GM12878 (cell line): ENCODE measurements at places on chromosomes 13 and 19.

DNA sequence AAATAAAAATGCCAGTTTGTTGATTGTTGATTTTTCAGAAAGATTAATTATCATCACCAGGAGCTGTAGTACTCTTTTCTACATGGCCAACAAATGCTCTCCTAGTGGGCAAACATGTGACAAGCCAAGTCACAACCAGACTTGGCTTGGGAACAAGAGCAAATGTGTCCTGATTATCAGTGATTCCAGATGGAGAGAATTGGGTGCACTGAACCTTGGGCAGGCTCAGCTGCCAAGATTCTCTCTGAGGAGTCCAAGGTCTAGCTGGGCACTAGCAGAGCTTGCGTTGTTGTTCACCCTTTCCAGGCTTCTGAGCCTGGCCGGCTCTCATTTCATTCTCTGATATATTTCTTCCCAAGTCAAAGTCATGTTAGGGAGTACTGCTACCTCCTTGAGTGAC lies 27.3 kb upstream of the GPI start:
- DNase-seq: no peak

GRCh38 chr19:54470991-54471782 lies 1.9 kb downstream of the CDC42EP5 start:
- DNase-seq: no peak

- DNase-seq: no peak
Observed at GRCh38 chr19:41484822-41485221, 41.9 kb downstream of the ERICH4 start.

GRCh38 chr13:75610466-75610865 lies 25.7 kb upstream of the LMO7 start:
- DNase-seq: no peak

GRCh38 chr19:22052644-22053013 lies 345 bp downstream of the ZNF257 start:
- no peak for DNase-seq

GRCh38 chr13:25018729-25019115 lies 77.2 kb upstream of the PABPC3 start:
- DNase-seq: no peak

- no peak for DNase-seq
Observed at GRCh38 chr13:113021811-113022210, 52.8 kb downstream of the MCF2L start.

DNA sequence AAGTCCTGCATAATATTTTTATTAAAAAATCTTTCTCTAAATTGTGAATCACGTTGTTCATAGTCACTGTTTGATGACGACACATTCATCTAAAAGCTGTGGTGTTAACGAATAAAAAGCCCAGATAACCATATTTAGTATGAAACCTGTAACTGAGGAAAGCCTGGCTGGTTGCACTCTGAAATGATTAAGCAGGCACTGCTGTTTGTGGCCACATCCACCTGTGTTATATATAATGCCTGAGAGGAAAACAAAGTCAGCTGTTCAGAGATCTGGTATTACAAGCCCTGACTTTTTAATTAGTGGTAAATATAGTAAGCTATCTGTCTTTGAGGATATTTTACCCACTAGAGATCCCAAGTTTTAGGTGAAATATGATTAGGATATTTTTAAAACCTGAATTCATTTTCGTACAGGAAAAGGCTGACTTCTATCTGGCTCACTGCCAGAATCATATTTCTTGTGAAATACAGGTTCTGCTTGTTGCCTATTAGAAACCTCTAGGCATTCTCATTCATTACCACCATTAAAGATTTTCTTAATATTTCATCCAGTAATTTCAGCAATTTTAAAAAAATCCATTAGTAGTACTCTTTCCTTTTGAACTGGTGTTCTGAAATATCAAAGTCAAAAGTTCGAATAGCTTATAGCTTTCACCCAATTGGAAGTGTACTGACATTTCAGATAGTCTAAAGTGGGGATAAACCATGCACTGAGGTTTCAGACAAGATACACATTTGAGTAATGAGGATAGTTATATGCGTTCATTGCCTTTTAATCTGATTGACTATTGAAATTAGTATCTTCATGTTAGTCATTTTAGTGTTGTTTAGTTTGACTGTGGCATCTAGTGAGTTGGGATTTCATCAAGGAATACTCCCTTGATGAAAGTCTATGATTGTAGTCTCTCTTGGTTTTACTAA lies 79.7 kb downstream of the LMO7 start:
- DNase-seq: peak; percentile 41

- DNase-seq: no peak
Observed at GRCh38 chr19:38624822-38625221, 5.8 kb downstream of the EIF3K start.

GRCh38 chr19:42658076-42658475 lies 63.4 kb upstream of the CEACAM8 start:
- no peak for DNase-seq

DNA sequence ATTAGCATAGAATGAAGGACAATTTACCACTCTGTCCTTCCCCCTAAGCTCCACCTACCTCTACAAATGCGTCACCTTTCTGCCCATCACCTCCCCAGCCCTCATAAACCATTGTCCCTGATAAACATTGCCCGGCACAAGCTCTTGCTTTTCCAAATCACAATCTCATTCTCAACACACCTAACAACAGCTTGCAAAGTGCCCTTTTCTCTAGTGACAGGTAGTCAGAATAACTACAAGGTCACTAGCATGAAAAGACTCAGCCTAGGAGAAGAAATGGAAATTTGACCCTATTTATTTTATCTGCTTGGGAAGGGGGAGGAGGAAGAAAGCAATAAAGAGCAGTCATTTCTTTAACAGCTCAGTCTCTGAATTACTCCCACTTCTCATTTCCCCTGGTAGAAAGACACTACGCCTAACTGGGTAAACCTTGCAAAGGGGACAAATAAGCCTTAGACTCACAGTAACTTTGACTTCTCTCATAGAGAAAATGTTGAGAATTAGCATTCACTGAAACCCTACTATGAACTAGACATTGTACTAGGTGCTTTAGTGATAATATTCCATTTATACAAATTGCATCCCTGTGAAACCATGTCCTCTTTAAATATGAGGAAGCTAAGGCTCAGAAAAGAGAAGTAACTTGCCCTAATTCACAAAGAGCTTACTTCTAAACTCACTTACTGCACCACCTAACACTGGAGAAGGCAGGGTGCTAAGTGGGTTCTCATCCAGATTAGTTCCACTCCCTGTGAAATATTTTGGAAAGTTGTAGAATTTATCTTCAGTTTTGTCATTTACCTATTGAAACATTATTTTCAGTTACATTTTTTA lies 116.2 kb upstream of the FNDC3A start:
- DNase-seq: no peak

GRCh38 chr19:8528500-8528899 lies 14.5 kb upstream of the ZNF414 start:
- no peak for DNase-seq

DNA sequence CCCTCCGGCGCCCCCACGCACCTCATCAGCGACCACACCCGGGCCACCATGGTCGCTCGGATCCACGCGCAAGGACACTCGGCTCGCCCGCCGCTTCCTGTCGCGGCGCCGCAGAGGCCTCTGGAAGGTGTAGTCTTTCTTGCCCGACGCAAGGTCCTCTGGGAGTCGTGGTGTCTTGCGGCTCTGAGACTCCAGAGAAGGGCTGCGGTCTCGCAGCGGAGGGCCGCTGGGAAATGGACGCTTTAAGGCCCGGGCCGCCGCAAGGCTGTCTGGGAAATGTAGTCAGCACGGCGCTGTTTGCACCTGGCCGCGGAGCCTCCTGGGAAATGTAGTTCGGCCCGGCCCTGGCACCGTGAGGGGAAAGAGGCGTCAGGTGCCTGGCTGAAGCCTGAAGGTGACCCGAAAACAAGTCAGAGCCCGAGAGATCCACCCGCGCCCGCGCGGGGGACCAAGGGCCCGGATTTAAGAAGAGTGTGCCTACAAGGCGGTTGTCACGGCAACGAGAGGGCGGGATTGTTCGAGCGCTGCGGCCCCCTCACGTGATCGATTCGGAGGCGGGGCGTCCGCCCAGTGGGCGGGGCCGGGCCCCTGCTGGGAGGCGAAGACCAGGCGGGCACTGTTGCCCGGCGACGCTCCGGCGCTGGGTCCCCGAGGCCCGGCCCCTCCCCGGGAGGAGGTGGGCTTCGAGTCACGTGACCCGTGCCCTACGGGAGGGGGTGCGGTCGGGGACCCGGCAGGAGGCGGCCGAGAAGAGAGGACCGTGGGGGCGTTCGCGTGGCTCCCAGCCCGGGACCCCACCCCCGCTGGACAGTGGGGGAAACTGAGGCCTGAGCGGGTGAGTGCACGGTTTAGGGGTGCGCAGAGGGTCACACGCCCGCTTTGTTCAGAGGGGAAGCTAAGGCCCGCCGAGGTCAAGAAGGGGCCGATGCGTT lies at the start of the genes HSD11B1L and MICOS13:
HSD11B1L (plus strand) TSS at position 591 of the 932 bp plus-strand sequence. CDS start 3,806 bp downstream, outside the sequence.
MICOS13 (minus strand) TSS at position 80 of the 932 bp plus-strand sequence; CDS start at position 50, 30 bp downstream.
- peak; percentile 95 for DNase-seq

DNA sequence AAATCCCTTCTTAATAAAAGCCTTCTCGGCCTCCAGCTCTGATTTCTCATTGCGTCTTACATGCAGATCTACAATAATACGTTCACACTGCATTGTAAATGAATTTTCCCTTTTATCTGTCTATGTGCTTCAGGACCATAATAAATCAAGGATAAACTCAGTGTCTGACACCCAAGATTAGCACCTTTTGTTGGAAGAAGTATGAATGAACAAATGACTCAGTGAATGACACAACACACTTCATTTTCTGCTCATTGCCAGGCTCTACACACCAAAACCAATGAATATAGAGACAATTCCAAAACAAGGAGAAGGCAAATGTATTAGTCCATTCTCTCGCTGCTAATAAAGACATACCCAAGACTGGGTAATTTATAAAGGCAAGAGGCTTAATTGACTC lies 1224.4 kb downstream of the EFNB2 start:
- no peak for DNase-seq

- DNase-seq: no peak
Observed at GRCh38 chr13:33828431-33829129, 10.6 kb downstream of the RFC3 start.

DNA sequence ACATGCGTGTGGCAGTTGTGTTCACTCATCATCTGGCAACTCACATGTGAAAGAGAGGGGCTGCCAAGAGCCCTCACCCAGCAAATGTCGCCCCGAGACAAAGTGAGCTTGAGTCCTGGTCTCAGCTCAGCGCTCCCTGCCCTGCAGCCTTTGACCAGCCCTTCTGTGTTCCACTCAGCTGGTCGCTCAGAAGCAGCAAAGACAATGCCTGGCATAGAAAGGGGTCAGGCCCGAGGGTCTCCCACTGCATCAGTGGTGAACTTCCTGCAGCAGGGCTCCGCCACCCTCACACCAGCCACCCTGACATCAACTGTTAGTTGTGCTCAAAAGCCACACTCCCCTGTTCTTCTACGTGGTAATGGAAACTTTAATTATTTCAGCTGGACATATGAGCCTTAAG lies 68.0 kb downstream of the SLC7A1 start:
- DNase-seq: no peak

DNA sequence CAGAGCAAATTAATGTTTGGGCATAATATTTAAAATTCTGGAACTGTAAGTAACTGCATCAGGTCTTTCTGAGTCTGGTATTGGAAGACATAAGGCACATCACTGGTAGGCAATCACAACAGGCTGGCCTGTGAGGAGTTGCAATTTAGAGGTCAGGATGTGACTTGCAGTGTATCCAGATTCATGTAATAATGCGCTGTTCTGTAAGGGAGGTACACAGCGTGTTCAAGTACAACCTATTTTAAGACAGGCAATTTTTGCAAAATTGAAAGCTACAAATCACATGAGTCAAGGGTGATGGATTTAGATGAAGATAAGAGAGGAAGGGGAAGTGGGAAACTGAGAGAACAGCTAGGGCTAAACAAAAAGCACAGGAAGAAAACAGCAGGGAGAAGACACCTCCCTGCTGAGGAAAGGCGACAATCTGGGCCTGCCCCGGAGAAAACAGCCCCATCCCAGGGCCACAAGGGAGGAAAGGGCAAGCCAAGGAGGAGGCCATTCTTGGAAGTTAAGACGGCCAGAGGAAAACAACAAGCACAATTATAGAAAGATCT lies 138.1 kb downstream of the LACC1 start:
- no peak for DNase-seq

DNA sequence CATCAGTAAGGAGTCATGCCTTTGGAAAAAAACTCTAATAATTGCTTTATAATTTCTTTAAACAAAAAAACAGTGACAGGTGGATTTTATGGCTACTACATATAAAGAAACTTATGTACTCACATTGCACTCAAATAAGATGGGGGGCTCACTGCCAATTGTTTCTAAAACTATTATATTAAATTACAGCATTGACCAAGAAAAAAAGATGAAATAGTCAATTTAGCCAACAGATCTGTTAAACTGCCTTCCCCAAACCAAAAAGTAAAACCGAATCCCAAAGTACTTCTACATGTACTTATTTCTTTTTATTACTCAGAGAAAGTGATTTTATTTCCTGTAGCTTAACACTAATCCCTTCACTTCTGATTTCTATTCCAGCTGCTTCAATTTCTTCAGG lies 716.8 kb upstream of the SLITRK5 start:
- no peak for DNase-seq

DNA sequence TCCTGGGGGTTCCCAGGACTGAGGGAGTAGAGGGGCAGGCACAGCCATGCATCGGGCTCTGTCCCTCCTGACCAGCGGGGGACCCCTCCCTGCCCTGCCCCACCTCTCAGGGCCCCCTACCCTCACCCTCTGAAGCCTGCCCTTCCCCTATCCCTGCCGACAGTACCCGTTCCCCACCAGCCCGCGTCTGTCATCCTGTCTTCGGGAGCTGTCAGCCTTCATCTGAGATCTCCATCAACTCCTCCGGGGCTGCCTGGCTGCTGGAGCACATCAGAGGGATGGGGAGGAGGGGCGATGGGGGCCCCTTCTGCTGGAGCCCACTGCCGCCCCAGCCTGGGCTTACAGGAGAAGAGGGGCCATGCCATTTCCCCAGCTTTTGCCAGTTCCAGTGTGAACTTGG lies 6.2 kb upstream of the SHD start:
- no peak for DNase-seq

- no peak for DNase-seq
Observed at GRCh38 chr19:51726049-51726448, 2.3 kb upstream of the HAS1 start.

DNA sequence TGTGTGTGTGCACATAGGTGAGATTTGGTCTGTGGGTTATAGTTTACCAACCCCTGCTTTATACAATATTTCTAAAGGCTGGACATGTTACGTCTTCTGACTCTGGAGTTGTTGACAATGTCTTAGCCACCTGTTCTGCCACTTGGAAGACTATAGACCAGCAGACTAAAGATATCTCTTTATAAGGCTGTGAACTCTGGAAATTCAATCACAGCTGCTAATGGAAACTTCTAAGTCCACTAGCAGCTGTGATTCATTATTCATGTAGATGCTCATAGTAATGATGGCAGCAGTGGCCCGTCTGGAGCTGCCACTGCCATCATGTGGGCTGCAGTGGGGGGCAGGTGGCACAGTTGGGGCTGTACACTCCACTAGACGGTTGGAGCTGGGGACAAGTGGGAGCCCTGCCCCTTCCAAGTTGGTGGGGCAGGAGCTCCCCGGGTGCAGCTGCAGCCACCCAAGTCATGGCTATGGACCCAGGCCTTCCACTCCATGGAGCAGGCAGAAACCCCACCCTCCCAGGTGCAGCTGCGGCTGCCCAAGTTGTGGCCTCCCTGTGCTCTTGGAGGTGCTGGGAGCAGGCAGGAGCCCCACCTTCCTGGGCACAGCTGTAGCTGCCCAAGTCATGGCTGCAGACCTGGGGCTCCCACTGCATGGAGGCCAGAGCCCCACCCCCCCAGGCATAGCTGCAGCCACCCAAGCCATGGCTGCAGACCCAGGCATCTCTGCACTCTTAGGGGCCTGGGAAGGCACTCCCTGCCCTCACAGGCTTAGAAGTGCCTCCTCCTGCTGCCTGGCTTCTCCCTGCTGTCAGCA lies 8.8 kb downstream of the IGFL4 start:
- DNase-seq: no peak
